ENCODE measurements at places on chromosomes 7 and 10. TPM values are rescaled to one million over a fixed set of nuclear protein-coding genes. Genes with fewer than 3 reads are reported as not detected.

DNA sequence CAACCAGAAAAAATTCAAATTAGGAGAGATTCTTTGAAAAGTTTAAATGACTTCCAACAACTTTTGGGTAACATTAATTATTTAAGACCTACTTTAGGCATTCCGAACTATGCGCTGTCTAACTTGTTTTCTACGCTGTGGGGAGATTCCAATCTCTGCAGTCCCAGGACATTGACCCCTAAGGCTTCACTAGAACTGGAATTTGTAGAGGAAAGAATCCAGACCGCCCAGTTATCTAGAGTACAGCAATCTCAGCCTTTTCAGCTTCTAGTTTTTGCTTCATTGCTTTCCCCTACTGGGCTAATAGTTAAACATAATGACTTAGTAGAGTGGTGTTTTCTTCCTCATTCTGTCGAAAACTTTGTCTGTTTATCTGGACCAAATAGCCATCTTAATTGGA lies 14.9 kb upstream of the DDC start:
- no peak for DNase-seq

GRCh38 chr7:110831419-110831818 lies 259.5 kb upstream of the LRRN3 start:
- DNase-seq: no peak

DNA sequence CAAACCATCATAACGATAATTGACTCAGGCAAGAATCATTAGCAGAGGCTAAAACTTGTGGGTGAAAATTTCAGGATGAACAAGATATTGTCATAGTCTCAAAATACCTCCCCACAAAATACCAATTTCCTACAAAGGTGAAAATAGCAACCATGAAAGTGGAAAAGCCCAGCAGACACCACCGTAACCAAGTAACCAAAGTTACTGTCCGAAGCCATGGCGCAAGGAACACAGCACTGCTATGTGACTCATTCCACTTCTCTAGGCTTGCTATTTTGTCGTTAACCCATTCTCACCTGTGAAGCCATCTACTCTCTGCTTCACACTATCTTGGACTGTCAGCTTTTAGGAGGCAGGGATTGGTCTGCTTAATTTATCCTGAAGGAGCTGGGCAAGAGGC lies 113.8 kb upstream of the CACUL1 start:
- DNase-seq: no peak

The TMEM229A gene
- polyA plus RNA-seq: not detected

The CALML5 gene
- polyA plus RNA-seq: not detected

The DYNC1I1 gene
- polyA plus RNA-seq: not detected
